CD4-positive, alpha-beta T cell treated with Interferon gamma for 1 hour (primary cell): ENCODE measurements at places on chromosomes 7 and 10.

DNA sequence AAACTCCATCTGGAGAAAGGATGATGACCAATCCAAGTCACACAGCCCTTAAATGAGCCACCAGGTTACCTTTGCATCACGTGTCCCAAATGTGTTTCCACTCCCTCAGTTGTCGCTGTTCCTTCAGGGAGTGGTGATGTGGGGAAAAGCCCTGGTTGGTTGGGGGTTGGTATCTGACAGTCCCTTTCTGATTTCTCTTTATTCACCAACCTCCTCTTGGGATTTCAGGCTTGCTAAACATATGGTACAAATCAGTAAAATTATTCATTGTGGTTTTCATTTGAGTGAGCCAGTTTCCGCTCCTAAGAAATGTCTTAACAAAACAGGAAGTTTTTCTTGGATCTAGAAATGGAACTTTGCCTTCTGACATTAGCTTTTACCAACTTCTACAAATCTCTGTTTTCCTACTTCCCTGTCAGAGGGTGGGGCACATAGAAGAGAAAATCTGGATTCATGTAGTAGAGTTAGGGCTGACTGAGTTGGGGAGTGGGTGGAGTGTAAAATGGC lies 40.0 kb upstream of the KMT2E start:
- peak; percentile 4 for DNase-seq

DNA sequence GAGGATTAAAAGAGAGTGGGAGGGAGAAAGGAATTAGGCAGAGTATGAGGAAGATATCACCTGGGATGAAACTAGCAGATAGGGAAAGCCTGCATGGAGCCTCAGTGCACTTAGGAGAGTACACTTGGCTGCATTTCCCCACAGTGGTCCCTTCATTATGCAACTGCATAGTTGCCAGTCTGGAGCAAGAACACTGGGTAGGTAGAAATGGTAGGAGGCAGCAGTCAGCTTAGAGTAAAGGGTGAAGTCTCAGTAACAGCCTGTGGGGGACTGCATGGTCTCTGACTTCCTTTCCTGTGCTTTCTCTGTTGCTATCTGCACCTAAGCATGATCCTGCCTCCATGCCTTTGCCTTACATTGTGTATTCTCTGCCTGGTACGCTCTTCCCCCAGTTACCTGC lies 14.0 kb upstream of the PCGF5 start:
- DNase-seq, result no peak

DNA sequence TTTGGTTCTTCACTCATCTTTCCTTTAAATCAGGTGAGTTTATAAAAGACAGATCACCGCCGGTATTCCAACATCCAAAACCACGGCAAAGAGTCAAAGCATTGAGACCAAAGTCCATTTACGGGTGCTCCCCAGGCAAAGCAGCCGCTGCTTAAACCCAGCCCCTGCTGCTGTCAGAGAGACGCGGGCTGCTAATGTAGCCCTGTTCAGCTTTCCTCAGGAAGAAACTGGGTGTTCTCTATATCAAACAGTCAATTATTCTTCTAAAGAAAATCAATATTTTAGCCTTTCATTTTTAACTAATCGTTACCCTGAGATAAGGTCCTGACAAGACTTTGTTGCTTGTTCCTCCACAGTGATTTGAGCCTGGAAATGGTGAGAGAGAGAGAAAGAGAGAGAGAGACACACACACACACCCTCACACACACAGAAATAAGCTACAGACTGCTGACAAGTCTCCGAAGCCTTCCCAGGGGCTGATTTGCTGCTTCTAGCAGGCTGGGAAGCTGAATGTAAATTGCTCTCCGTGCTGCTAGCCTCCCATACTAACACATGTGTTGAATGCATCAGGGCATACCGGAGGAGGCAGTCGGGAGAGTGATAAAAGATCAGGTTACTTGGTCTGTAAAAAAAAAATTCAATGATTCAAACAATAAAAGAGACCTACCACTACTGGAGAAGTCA lies 183.0 kb upstream of the ANK3 start:
- no peak for DNase-seq

DNA sequence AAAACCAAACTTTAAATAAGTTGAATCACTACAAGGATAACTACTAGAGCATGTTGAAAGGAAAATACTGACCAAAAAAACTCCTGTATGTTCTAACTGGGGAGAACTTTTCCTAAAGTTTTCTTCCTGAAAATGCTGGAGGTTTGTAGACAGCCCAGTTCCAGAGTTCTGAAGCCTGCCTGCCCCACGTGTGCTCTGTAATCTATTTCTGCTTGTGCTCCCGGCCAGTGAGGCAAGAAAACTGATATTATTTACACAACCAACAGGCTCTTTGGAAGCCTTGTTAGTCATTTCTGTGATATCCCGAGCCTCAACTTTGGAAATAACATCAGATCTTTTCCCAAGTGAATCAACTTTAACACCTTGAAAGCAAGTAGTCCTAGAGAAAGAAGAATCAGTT lies 46.7 kb downstream of the ZFAND4 start:
- no peak for DNase-seq

DNA sequence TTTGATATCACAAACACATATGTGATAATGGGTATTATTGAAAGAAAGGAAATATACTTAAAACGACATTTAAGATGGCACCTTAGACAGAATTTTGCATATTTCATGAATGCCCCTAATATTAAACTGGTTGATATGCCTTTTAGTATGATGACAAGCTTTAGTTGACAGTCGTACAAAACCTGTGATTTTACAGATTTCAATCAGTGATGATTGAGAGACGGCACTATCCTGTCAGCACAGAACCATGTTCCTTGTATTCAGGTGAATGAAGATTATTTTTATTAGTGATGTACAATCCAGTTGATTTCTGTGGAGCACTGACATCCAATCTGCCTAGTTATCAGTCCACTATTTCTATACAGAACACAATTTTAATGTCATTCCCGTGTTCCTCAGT lies 333.0 kb downstream of the CNTNAP2 start:
- DNase-seq, result no peak

GRCh38 chr10:52442576-52442975 lies 128.5 kb downstream of the DKK1 start:
- no peak for DNase-seq

- no peak for DNase-seq
These were observed 24.0 kb upstream of the NANOS1 start for GRCh38 chr10:119005362-119006043.

- DNase-seq, result no peak
These were observed 71.8 kb upstream of the PIK3CG start for GRCh38 chr7:106793015-106793975.

DNA sequence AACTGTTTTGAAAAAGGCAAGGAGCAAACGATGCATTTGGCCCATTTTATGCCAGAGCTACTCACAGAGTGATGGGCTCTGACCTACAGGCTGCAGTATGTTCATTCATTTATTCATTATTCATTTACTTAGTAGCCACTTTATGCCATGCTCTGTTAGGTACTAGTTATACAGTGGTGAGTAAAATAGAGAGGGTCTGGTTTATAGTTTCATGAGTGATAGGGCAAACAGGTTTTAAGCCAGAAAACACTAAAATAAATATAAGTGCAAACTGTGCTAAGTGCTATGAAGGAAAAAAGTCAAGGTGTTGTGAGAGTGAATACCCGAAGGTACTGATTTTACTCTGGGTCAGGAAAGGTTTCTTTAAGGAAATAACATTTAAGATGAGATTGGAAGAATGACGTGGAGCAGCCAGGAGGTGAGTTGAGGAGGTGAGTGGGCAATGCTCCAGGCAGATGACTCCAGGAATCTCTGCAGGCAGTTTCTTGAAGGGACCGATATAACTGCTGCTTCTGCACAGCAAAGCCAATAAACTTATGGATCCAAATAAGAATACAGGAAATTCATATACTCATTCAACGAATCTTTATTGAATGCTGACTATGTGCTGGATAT lies 56.9 kb upstream of the FAM133B start:
- no peak for DNase-seq

DNA sequence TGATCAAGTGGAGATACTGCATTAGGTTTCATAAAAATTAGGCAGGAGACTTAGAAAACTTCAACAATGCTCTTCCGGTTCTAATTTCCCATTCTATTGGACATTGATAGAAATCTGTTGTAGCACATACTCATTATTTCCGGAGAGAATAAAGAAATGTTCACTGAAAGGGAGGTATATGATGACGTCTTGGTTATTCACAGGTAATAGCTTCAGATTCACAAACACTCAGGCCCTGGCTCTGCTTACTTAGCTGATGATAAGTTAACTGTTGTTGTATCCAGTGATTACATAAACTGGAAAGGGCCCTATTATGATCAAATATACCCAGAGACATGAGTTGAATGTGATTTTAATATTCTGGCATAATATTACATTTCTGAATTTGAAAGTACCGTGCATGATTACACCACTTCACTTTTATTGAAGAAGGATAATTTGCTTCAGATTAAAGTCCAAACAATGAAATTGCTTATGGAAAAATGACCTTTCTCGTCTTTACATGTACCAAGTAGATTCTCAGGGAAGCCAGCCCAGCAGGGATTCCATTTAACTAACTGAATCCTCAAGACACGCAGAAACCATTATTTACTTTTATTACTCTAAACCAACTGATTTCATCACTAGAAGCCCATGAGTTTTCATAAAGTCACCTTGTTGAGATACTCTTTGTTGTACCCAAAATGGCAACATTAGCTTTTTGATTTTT lies 288.0 kb upstream of the PITRM1 start:
- no peak for DNase-seq

DNA sequence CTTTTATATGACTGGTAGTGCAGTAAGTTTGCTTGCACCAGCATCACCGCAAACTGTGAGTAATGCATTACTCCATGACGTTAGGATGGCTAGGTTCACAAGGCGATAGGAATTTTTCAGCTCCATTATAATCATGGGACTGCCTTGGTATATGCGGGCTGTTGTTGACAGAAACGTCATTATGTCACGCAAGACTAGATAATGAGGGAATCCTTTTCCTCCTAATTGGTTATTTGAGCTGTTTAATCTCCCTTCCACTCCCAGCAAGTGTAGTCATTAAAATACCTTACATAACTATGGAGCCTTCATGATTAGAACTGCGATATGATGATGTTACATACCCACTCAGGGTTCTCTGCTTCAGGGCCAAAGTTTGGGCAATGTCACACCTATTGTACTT lies 17.3 kb downstream of the KLLN start:
- no peak for DNase-seq

DNA sequence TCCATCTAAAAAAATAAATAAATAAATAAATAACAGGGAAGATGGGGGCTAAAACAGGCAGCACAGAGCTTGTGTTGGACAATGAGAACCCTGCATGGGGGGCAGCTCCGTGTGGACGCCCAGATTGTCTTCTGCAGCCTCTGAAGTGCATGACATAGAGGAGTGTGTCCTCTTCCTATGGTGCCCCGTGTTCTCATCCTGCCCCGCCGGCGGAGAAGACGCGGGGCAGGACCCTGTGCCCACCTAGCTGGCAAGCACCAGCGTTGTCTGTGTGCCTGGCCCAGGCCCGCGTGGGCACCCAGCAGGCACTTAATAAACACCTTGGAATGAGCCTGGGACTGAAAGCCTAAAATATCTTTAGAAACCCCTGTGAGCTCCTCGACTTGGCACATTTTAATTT lies 88.7 kb upstream of the DNAAF5 start:
- DNase-seq, result no peak
